HuH-7.5 (cell line): ENCODE measurements at places on chromosomes 7 and 10.

GRCh38 chr10:81108516-81109199, 571.0 kb downstream of the SH2D4B start:
- DNase-seq, result peak; percentile 14

- no peak for DNase-seq
Observed at GRCh38 chr10:78937393-78937792, 131.4 kb upstream of the ZMIZ1 start.

- DNase-seq, result peak; percentile 44
Observed at GRCh38 chr10:33335551-33335800, 1.0 kb upstream of the NRP1 start.

DNA sequence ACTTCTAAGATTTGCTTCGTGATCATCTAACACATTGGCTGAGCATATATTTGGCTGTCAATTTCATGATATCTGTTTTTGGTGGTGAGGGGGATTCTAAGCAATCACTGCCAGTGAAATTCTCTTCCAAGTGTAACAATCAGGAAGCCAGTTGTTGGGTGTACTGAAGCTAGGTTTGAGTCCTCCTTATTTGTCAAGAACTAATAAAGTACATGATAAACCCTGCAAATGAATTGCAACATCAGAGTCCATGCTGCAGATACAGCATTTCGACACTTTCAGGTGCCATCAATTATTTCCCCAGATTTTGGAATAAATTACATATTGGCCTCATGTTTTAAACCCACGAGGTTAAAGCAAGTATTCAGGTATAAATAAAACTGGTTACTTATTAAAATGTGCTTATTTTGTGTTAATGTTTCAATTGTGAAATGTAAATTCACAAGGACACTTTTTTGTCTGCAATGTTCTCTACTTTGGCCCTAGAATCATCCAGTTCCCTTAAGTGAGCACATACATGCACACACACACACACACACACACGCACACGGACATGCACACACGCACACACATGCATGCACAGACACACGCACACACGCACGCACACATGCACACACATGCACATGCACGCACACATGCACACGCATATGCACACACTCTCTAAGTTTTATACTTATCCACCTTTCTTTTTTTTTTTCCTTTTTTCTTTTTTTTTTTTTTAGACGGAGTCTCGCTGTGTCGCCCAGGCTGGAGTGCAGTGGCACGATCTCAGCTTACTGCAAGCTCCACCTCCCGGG, 510.2 kb upstream of the KLF6 start:
- DNase-seq, result no peak

DNA sequence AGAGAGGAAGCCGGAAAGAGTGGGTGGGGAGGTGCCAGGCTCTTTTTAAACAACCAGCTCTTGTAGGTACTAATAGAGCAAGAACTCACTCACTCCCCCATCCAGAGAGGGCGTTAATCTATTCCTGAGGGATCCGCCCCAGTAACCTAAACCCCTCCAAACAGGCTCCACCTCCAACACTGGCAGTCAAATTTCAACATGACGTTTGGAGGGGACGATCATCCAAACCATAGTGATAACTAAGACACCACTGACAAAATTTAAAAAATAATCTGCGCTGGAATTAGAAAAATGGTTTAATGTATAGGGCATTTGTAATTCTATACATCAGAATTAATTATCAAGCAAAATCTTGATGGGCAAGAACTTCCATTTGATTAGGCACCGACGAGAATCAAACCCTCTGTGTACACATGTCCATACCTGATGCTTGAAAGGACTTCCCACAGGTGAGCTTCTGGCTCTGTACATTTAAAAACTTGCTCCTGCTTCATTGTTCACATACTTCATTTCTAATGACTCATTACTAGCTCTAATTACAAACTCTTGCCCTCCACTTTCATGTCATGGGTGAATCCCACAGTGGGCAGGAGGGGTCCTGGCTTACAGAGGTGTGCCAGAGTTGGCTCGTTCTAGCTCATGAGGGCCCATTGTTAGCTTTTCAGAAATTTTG, 20.6 kb upstream of the KDM7A start:
- no peak for DNase-seq

DNA sequence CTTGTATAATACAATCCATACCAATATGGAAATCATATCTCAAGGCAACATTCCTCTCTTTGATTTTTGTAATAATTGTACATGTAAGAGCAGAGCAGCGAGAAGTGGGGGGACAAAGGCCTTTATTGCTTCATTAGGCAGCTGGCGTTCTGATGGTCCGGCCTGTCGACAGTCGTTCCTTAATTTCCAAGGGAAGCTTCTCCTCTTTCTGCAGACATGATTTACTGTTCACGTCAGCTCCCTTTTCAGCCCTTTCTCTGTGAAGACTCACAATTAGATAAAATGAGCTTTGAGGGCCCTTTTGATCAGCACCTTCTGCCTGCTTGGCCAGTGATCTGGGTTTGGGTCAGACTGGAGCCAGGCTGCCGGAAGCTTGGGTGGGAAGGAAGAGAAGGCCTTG, 65.6 kb upstream of the CTBP2 start:
- no peak for DNase-seq

GRCh38 chr7:132364226-132364625, 212.0 kb downstream of the PLXNA4 start:
- no peak for DNase-seq

- no peak for DNase-seq
Observed at GRCh38 chr10:120503689-120504088, 46.7 kb downstream of the PLPP4 start.

GRCh38 chr10:60188548-60188947, 201.1 kb downstream of the ANK3 start:
- no peak for DNase-seq

- no peak for DNase-seq
Observed at GRCh38 chr10:79289801-79290200, 57.5 kb upstream of the PPIF start.

DNA sequence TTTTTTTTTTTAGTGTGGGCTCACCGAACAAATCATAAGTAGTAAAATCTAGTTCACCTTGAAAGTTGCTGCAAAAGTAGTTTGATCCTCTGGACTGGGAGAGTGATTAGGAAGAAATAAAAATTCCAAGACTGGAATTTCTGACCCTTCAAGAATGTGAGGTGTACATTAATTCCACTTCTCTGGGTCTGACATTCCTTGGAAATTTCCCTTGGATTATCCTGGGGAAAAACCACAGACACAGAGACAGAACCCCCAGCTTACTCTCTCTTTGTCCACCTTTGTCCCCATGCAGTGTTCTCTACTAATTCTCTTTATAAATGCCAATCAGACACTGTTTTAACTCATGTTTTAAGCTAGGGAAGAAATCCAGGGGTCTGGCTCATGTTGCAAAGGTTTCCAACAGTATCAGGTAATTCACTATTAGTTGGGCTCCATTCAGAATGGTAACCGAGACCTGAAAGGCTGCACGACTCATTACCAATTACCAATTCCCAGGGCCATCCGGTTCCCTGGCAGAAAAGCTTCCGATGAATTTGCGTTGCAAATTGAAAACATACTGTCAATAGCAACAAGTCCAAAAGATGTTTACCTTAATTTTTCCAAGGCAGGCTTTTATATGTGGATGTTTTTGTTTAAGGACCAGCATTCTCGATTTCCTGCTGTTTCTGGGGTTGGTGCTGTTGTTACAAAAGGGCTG, 86.3 kb downstream of the BAMBI start:
- no peak for DNase-seq

DNA sequence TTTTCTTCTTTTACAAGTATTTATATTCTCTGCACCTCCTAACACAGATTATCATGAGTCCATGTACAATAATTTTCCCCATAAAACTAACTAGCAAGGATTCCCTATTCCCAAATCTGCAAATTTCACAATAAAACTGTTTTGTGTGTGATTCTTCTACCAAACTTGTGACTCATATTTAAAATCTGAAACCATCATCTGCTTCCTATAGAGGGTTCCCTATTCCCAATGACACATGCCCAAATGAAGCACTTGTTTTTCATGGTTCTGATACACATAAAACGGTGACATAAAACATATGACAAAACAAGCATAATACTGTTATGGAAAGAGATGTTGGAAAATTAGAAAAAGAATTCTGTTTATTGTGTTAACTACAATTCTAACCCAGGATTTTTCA, 657.6 kb downstream of the PARD3 start:
- no peak for DNase-seq

DNA sequence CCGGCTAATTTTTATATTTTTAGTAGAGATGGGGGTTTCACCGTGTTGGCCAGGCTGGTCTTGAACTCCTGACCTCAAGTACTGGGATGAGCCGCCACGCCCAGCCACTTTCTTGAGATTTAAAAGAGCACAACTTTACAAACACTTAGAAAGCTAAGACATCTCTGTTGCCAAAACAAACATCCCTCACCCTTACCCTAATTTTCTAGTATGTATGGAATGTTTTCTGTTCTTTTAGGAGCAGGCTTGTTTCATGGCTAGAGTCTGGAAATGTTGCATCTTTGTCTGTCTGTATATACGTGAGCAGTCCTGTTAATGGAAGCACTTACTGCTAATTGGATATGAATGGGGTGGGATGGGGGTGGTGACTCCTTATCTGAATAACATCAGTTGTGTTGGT, 2.9 kb downstream of the OLAH start:
- DNase-seq, result no peak

DNA sequence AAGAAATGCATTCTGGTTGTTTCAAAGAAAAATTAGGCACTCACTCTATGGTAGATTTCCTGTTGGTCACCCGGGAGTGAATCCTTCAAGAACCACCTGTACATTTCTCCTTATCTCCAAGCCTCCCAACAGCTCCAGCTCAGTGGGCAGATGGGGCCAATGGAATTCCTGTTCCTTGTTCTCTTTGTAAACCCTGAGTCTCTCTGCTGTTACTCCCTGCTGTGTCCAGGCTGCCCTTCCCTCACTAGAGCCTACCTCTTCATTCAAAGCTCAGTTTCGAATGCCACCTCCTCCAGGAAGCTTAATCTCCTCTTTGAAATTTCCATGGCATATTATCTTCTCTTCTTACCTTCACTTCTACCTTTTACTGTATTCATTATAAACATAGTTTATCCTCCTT, 3.5 kb upstream of the BMPER start:
- DNase-seq, result no peak

- DNase-seq, result no peak
Observed at GRCh38 chr7:133873631-133874030, 253.5 kb upstream of the LRGUK start.

- DNase-seq, result no peak
Observed at GRCh38 chr10:133164816-133165555, 5.0 kb downstream of the KNDC1 start.

GRCh38 chr10:64867501-64867962, 1346.3 kb downstream of the REEP3 start:
- no peak for DNase-seq

GRCh38 chr10:61189912-61190311, 245.9 kb upstream of the RHOBTB1 start:
- no peak for DNase-seq

DNA sequence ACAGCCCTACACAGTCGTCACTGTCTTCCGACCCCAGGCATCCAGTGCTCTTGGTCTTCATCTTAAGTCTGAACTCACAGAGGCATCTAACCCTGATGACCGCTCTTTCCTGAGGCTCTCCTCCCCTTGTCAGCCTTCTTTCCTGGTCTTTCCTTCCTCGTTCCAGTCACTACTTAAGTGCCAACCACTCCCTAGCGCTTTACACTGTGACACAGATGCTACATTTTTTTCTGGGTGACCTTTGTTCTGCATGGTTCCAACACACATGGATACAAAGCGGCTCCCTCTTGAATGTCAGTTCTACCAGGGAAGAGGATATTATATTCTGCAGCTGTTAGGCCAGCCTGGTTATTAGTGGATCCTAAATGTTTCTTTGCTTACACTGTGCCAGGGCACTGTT, 12.7 kb downstream of the YWHAG start:
- no peak for DNase-seq

DNA sequence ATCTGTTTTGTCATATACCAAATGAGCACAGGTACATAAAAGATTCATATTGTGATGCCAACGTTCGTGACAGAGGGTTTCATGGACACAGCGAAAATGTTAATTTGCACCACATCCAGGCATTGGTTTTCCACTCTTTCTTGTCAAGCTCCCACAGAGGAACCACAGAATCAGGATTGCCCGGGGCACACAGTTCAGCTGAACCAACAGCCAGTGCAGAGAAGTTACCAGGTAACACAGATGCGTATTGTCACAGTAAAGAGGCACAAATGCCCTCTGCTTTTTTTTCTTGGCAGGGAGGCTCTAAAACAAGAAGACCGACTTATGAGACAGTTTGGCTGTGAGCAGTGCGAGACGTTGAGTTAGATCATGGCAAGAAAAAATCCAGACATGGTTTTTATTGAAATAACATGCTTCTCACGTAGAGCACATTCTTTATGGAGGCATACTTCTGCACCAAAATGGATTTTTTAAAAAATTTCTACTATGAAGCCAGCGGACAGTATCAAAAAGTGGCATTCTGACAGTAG, 331.1 kb upstream of the KIAA1217 start:
- no peak for DNase-seq

DNA sequence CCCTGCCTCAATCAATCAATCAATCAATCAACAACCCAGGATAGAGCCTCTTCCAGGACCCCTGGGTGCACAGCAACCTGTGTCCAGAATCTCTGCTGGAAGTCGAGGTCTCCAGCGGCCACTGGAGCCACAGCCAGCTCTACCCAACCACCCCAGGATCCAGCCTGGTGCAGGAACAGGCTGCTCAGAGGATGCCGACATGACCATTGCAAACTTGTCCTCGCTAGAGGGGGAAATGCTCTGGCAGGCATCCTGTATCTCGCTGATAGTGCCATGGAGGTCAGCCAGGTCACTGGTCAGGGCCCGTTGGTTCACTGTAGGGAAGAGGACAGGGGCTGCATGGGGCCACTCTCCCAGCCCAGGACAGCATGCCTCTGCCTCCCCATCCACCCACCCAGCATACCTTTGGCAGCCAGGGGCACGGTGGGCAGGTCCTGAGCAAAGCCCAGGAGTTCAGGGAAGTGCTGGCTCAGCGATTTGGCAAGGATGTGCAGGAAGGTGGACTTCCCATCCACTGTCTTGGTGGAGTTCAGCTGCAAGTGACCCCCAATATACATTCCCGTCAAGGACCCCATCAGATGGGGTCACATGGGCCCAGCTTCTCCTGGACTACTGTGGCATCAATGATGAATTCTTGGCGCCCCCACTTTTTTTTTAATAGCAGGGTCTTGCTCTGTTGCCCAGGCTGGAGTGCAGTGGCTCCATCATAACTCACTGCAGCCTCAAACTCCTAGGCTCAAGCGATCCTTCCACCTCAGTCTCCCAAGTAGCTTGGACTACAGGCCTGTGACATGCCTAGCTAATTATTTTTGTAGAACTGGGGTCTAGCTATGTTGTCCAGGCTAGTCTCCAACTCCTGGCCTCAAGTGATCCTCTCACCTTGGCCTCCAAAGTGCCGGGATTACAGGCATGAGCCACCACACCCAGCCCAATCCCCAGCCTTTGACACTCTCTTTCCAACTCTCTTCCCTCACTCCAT, 49.4 kb downstream of the GRID2IP start:
- DNase-seq, result no peak

- no peak for DNase-seq
Observed at GRCh38 chr10:28719789-28720436, 42.6 kb downstream of the BAMBI start.
